AG09309 (cell line): ENCODE measurements at places on chromosomes 7 and 10.

DNA sequence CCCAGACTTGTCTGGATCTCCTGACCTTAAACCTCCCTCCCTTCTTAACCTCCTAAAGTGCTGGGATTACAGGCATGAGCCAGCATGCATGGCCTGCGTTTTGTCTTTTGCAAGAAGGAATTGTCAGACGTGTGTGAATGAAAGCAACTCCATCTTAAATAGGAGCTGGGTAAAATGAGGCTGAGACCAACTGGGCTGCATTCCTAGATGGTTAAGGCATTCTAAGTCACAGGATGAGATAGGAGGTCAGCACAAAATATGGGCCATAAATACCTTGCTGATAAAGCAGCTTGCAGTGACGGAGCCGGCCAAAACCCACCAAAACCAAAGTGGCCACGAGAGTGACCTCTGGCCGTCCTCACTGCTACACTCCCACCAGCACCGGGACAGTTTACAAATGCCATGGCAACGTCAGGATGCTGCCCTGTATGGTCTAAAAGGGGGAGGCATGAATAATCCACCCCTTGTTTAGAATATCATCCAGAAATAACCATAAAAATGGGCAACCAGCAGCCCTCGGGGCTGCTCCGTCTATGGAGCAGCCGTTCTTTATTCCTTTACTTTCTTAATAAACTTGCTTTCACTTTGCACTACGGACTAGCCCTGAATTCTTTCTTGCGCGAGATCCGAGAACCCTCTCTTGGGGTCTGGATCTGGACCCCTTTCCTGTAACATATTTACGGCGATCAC, 41.2 kb upstream of the SDK1 start:
- no peak for DNase-seq

- no peak for DNase-seq
Measured at GRCh38 chr10:12235796-12236195, 39.8 kb downstream of the CDC123 start.

GRCh38 chr7:20449176-20449575, 118.5 kb downstream of the ITGB8 start:
- DNase-seq = no peak

DNA sequence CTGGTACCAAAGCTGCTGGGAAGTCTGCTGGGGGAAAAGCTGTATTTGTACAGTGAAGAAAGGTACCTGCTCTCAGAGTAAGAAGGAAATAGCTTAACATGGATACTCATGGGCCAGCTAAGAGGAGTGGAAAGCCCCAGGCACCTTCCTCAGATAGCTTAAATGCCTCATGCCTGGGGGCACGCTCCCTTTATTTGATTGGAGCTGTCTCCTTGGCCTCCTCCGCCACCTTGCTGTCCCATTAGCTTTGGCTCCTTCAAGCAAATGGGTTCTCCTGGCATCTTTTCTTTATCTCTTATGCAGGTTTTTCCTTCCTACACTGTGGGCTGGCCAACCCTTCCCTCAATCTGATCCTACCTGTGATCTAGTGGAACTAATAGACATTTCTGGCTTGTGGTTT, 318.5 kb downstream of the SH2D4B start:
- no peak for DNase-seq

DNA sequence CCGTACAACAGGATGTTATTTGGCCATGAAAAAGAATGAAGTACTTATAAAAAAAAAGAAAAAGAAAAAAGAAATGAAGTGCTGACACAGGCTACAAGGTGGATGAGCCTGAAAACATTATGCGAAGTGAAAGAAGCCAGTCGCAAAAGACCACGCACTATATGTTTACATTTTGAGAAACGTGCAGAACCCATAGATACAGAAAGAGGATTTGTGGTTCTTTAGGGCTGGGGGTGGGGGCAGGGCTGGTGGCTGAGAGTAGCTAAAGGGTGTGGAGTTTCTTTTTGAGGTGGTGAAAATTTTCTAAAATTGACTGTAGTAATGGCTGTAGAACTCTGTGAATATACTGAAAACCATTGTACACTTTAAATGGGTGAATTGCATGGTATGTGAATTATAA, 86.0 kb upstream of the FAM20C start:
- DNase-seq = no peak

DNA sequence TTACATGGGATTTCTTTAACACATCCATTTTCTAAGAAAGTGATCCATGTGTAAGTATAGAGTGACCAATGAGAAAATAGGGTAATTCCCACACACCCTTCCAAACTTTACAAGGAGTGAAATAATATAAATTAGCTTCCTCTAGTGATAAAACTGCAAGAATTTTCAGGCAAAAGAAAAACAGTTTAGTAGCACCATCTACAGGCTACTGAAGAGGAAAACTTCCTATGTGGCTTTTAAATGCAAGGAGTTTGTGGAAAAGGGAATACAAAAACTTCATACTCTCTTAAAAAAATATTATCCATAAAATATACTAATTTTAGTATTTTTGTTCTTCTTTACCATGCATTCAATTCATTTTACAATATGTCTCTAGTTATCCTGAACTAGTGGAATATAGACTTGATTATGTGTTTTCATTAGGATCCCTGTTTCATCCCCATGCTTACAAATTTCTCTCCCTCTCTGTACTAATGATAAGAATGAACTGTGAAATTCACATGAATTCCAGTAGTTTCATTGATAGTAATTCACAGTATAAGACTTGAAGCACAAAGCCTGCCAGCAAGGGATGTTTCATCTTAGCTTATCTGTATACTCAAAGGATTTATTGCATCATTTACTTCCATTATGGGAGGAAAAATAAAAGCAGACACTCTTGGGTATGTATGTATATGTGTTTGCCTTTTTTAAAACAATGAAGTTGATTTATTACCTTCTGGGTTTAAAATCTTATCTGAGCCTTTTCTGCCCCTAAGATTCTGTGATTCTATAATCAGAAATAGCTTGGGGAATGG, 442.9 kb downstream of the AUTS2 start:
- no peak for DNase-seq

DNA sequence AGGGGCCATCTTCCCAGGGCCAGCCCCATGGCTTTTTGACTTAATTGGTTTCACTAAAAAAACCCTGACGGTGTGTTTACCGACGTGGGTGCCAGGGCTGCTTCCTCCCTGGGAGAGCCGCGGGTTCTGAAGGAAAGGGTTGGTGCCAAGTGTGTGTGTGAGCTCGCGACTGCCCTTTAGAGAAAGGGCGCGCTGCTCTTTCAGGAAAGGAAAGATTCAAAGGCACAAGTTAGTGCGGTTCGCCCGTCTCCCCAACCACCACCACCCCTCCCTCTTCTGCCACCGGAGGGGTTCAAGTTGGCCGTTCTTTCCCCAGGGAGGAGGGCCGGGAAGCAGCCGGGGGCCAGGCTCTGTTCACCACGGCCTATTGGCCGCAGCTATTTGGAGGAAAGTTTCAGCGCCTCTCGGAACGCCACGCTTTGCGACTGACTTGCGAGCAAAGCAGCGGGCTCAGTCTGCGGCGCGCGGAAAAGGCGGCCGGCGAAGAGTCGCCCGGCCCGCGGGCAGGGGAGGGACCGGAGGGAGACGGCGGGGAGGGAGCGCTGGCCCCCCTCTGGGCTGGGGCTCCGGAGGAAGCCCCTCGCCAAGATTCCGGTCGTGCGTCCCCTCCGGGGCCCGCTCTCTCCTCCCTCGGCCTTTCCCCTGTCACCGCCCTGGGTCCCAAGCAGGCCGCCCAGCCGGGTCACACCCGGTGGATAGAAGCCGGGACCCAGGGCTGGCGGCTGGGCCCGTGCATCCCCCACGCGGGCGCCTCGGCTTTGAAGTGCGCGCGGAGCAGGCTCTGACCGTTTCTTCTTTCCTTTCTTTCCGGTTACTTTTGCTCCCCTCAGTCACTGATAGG, 165.9 kb upstream of the PPP1R3A start:
- no peak for DNase-seq

GRCh38 chr7:83040484-83040883, 122.2 kb downstream of the PCLO start:
- no peak for DNase-seq

- no peak for DNase-seq
Measured at GRCh38 chr7:132113536-132114371, 462.5 kb downstream of the PLXNA4 start.
